ENCODE measurements at places on chromosomes 7 and 10.
A peak's percentile ranks its signal among the peaks of the same experiment; 100 is the strongest.

GRCh38 chr10:35336921-35337823 is 863 bp downstream of the CCNY start:
- DNase-seq, result no peak

DNA sequence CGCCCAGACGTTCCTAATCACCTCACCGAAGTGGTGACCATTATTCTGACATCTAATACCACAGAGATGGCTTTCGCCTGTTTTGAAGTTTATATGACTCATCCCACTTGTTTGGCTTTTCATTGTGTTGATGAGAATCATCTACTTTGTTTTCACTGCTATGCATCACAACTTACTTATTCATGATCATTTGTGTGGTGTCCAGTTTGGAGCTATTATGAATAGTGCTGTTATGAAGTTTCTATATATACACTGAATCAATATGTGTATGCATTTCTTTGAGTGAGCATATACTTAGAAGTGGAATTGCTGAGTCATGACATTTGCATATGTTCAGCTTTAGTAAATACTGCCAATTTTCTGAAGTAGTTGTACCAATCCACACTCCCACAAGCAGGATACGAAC is 38.6 kb upstream of the TNKS2 start:
- no peak for DNase-seq

- DNase-seq, result no peak
Measured at GRCh38 chr10:46268076-46268881, 18.5 kb upstream of the ANTXRL start.

- DNase-seq, result no peak
Measured at GRCh38 chr10:72104472-72105097, 16.2 kb upstream of the SPOCK2 start.

DNA sequence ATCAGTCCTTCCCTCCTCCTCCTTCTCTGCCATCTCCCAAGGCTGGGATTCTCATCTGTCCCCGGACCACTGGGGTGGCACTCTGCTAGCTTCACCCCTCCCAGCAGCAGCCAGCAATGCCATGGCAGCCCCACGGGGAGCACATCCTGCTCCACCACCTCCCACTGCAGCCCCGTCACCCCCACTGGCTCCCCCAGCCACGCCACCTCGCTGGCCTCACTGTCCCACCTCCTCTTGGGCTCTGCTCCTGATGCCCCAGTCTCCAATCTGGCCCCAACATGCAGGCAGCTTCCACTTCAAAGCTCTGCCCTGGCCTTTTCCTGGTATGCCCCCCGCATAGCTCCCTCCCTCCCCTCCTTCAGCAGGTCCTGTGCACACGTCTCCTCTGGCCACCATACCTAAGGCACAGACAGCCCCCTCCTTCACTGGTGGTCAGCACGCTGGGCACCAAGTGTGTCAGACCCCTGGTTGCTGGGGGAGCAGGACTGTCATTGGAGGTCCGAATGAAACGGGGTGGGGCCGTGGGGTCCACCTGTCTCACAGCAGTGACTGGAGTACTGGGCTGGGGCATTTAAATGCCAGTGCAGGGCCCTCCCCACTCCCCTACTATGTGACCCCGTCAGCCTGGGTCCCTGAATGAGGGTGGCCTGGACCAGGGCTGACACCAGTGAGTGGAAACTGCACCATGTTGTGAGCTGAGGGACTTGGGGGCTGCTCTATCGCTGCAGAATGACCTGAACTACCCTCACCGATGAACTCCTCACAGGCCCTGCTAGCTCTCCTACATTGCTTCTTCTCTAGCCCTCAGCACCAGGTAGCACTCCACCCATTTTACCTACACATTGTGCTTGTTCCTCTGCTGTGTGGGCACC is 38.7 kb downstream of the RASGEF1A start:
- no peak for DNase-seq

GRCh38 chr10:96402417-96403305 is 43.9 kb upstream of the OPALIN start:
- DNase-seq, result no peak

DNA sequence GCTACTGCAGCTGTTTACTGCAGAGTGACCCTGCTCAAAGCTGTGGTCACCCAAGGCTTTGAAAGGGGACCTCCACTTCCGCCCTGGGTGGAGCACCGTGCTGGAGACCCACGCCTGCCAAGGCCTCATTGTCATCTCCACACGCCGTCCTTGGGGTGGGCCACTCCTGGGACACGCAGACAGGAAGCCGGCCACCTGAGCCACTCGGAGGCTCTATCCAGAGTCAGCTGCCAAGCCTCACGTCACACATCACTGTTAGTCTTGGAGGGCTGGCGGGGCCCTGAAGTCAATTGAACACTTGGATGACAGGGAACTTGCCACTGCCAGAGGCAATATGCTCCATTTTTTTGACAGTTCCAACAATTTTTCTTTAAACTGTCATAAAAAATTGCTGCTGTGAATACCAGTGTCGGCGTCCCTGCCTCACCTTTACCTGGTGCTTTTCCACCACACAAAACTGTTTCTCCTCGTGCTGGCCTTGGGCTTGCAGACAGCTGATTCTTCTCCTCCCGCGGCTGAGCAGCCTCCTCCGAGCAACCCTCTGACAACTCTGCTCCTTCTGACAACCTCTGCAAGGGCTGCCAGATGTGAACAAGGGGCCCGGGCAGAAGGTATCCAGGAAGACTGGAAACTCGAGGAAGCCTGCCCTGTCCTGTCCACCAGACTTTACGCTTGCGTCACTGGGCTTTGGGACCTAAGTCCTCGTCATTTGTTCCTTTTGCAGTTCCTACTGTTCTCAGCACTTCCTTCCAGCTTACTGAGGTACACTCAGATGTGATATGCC is 81.9 kb downstream of the EGFR start:
- no peak for DNase-seq

- DNase-seq, result no peak
Measured at GRCh38 chr10:11886138-11886474, 63.0 kb downstream of the PROSER2 start.

DNA sequence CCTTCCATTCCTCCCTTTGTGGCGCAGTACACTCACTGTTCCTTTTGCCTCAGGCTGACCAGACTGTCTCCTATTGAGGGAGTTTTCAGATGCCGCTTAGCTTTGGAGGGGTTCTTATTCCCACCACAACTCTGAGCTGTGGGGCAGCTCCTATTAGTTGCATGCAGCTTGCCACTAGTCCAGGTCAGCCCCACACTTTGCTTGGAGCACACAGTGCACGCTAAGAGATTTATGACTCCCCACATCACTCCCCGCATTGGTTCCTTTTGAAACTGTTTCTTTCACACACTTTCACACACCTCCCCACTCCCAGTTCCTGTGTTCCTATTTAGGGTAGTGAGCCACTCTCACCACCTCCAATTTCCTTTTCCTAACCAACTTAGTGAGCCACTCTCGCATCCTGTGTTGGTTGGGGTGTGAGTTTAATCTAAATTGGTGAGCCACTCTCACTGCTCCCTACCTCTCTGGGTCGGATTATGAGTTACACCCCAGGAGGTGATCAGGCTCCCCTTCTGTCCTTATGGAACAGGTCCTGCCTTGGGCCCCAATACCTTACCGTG is 10.4 kb upstream of the ZNF485 start:
- DNase-seq, result no peak

DNA sequence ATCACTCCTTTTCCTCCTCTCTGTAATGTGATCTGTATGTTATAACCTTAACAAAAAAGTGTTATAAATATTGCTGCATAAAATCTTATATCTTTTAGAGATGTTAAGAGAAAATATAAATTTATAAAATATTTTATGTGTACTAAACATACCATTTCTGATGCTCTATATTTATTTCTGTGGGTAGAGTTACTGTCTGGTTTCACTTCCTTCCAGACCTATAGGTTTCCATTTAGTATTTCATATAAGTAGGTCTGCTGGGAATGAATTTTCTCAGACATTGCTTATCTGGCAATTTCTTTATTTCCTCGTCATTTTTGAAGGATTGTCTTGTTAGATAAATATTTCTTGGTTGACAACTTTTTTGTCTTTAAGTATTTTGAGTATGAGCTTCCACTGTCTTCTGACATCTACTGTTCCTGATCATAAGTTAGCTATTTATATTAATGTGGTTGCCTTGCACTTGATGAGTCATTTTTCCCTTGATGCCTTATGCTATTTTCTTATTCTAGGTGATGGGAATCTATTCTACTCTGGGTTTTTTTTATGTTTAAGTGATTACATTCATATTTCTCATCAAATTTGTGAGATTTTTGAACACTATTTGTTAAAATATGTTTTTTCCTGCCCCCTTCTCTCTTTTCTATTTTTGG is 11.2 kb upstream of the THSD7A start:
- DNase-seq, result no peak

DNA sequence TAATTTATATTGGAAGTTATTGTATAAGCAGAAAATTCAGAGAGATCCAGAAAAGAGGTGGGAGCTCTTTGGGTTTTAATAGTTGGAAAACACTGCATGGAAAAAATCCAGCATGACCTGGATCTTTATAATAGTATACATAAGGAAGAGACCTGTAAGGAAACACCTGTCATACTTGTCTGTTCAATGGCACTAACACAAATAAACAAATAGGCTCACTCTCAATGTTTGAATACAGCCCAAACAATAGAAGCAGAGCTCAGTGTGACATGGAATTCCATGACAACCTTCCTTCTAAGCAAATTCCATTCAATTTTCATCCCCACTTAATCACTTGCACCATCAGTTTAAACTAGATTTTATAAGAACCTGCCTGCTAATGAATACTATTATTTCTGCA is 31.7 kb downstream of the CISD1 start:
- no peak for DNase-seq

- no peak for DNase-seq
Measured at GRCh38 chr10:31635009-31635408, 293.6 kb downstream of the ARHGAP12 start.

- DNase-seq, result no peak
Measured at GRCh38 chr10:12200850-12201249, 4.9 kb downstream of the CDC123 start.

DNA sequence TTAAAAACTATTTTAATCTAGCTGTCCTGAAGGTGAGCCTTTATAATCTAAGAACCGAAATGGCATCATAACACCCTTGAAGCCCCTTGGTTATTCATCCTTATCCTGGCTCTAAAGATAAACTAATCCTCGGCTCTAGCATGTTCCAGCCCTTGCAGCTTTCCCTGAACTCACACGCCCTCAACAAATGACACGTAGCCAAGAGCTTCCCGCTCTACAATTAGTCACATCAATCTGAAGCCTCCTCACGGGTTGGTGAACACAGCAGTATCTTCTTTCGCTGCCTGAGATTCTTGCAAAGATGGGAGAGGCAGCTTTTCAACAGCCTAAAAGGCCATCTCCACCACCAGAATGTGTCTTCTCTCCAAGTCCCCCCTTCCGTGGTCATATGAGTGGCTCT is 4.1 kb downstream of the FRMD4A start:
- no peak for DNase-seq

- no peak for DNase-seq
Measured at GRCh38 chr10:94992811-94993210, 54.4 kb downstream of the CYP2C9 start.

GRCh38 chr7:37342176-37342687 is 106.4 kb downstream of the ELMO1 start:
- no peak for DNase-seq

DNA sequence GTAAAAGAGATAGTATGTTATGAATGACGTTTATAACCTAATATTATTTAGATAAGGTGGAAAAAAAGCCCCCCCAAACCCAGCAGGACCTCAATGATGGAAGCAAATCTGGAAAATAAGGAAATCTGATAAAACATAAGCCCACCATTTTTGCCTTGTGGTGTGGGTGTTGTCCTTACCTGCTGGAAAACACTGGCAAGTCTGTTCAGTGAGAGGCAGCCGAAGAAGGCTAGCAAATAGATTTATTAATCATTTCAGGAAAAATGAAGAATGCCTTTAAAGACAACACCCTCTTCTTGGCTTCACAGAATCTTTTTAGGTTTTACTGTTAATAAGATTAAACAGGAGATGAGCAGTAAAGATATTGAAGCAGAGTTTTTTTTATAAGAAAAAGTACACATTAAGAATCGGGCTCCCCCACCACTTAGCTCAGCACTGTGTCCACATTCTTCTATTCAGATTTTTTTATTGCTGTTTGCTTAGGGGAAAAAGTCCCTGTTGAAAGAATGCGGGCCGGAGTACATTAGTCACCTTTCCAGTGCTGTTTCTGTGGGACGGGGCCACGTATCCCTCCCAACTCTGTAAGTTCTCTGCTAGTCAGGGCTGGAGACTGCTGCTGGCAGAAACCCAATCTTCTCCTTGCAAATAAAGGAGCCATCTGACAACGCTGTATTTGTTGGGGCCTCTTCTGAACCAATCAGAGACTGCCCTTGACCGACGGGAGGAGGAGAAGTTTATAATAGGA is 104.1 kb downstream of the EVX1 start:
- no peak for DNase-seq

- DNase-seq, result no peak
Measured at GRCh38 chr10:3720228-3721019, 64.6 kb downstream of the KLF6 start.

DNA sequence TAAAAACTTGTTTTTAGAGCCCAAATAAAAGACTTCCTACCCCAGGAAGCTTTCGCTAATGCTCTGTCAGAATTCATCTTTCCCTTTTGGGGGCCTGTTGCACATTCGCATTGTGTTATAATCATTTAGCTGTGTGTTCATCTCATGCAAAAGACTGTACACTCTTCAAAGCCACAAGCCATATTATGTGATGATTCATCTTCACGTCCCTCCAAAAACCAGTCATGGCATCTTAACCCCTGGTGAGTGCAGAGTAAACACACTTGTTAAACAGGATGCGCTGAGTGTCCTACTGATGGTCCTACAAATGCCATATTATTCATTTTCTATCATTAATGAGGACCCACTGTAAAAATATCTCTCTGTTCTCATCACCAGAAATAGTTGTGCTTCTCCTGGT is 235.4 kb downstream of the KIAA1217 start:
- no peak for DNase-seq

DNA sequence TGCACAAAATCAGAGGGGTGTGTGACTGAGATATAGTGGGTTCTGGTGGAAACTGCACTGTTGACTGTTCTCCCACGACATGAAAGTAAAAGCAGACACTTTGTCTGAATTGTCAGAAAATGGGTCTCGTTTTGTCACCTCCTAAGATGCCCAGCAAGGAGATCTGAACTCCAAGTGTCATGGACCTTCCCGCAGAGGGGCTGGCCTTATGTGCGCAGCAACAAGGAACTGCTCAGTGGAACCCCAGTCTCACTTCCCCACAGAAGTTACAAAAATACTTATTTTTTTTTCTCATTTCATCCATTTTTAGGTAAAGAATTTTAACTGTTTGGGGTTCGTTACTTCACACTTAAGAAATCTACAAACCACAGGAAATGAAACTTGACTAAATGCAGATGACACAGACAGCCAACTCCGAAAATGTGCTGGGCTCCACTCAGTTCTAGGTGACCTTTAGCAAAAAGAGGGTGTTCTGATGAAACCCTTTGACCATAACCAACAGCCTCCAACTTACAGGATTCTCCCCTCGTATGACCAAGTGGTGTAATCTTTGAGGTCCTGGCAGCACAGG is 115.0 kb downstream of the FAM107B start:
- DNase-seq, result peak; percentile 87

DNA sequence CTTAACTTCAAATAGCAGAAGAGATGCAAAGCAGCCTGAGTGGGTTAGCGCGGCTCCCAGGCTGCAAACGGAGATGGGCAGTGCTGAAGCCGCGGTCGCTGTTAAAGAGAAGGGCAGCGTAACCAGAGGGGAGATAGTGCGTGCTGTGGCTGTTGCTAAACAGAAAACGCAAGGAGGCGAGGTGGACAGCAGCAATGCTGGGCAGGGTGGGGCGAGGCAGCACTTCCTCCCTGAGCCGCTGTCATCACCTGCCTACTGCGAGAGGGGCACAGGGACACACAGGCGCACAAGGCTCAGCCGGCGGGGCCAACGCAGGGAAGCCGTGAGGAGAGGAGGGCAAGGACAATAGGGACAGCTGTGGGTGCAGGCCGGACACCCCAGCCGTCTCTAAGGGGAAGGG is 137.3 kb downstream of the MAD1L1 start:
- no peak for DNase-seq

- no peak for DNase-seq
Measured at GRCh38 chr7:150759479-150759878, 22.3 kb downstream of the GIMAP5 start.

Measured in T-helper 2 cell (primary cell).